ENCODE measurements at places on chromosomes 13 and 19.

DNA sequence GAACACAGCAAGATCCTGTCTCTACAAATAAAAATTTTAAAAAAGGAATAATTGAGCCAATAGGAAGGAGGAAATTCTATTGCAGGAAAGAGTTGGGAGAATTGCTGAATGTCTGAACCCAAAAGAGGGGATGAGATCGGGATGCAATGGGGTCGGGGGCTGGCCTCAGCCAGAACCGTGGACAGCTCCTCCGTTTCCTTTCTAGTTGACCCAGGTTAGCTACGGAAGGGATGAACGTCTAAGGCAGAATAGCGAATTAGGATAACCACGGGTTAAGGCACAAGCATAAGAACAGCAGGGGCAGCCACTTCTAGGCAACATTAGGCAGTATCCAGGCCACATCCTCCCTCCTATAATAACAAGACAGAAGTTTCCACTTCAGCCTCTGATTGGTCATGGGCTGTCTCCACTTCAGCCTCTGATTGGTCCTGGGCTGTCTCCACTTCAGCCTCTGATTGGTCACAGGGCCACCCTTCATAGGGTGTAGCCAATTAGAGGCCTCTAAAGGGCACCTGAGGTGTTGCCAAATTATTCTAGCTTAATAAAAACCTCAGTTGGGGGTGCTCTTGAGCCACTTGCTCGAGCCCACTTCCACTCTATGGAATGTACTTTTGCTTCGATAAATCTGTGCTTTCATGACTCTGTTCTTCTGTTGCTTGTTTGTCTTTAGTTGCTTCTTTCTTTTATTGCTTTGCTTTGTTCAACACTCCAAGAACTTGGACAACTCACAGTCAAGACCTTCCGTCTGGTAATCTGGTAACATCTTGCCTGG is 24.9 kb upstream of the TPM4 start:
- no peak for DNase-seq

- no peak for DNase-seq
Observed at GRCh38 chr19:45547965-45548609, 36.5 kb downstream of the OPA3 start.

GRCh38 chr13:37381502-37381901 is 217.1 kb downstream of the POSTN start:
- no peak for DNase-seq

DNA sequence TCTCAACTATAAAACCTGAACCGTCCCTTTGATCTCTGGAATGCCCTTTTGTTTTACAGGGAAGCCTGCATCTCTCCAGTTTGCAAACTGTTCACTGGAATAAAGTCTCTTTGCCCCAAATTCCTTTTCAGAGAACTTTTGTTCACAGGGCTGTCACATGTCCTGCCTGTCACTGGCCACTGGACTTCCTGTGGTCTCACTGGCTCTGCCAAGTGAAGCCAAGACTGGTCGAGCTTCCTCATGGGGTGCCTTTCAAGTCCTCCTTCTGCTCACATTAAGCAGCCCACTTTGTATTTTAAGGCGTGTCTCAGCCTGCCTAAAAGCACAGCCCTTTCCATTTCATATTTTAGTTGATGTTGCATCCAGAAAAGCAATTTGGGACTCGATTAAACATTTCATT is 215.7 kb downstream of the KATNAL1 start:
- DNase-seq: no peak

- no peak for DNase-seq
Observed at GRCh38 chr13:104872153-104872552, 1663.3 kb downstream of the EFNB2 start.

All from GF-D8 (cell line).